ENCODE measurements at places on chromosomes 4 and X.
A peak's percentile ranks its signal among the peaks of the same experiment; 100 is the strongest.

DNA sequence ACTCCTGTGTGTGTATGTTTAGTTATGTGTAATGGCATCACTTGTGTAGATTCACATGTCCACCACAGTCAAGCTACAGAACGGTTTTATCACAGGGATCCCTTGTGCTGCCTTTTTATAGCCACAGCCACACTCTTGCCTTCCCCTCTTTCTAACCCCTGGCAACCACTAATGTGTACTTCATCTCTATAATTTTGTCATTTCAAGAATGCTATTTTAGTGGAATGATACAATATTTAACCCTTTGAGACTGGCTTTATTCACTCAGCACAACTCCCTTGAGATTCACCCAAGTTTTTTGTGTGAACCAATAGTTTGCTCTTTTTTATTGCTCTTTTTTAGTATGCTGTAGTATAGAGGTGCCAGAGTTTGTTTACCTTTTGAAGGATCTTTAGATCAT, 112.1 kb downstream of the CDKL5 start:
- no peak for DNase-seq

GRCh38 chr4:4417886-4418285, 31.0 kb downstream of the NSG1 start:
- DNase-seq = no peak

DNA sequence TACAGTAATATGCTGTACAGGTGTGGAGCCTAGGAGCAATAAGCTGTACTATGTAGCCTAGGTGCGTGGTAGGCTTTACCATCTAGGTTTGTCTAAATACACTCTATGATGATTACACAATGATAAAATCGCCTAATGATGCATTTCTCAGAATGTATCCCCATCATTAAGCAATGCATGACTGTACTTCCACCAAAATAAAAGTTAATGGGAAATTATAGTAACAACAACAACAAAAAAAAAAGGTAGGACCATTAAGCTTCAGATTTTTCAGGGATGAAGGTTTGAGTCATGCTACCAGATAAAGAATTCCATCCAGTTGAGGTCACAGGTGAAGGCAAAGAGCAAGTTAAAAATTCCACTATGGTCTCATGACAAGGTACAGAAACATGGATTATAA, 68.2 kb downstream of the MAGEA10 start:
- no peak for DNase-seq

DNA sequence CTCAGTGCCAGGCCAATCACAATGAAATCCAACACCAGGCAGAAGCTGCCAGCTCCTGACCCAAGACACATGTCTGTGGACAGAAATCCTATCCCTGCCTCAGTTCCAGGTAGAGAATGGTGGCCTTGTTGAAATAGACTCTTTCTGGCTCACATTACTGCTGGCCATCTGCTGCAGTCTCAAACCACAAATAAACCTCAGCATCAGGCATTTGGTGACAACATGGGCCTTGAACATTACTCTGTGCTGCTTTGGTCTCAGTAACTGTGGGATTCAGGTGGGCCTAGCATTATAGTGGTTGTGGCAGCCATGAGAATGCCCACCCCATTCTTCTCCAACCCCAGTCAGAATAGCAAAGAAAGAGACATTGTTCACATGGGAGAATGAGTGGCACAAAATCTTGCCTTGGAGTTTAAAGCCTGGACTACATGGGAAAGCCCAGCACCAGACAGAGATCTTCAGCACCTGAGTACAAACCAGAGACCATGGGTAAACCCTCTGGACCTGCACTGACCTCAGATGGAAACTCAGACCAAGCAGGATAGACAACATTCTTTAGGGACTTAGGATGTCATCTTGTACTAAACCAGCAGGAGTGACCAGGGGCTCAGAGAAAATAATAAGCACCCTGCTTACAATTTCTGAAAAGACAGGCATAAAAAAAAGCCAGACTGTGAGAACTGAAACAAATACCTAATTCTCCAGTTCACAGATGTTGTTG, 50.4 kb upstream of the TRAM1L1 start:
- no peak for DNase-seq

GRCh38 chrX:20487227-20487626, 220.5 kb upstream of the RPS6KA3 start:
- DNase-seq = peak; percentile 21

DNA sequence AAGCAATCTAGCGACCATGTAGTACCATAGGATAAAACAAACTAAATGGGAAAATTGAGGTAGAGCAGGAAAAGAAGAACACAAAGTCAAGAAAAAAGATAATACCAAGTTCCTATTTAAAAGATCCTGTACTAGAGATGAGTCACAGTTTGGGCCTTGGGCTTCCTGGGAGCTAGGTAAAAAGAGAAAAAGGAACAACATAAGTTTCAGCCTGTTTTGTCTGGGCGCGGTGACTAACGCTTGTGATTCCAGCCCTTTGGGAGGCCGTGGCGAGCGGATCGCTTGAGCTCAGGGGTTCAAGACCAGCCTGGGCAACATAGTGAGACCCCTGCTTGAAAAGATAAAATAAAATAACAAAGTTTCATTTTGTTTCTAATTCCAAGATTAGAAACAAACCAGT, 14.0 kb upstream of the TMEM156 start:
- no peak for DNase-seq

- peak; percentile 3 for DNase-seq
Measured at GRCh38 chrX:41381685-41382084, 47.7 kb downstream of the DDX3X start.

- no peak for DNase-seq
Measured at GRCh38 chr4:165060938-165061337, 7.3 kb downstream of the TRIM75 start.

- DNase-seq = no peak
Measured at GRCh38 chr4:25020236-25020635, 10.5 kb downstream of the LGI2 start.

GRCh38 chr4:154044108-154044531, 255.2 kb upstream of the SFRP2 start:
- DNase-seq = no peak

DNA sequence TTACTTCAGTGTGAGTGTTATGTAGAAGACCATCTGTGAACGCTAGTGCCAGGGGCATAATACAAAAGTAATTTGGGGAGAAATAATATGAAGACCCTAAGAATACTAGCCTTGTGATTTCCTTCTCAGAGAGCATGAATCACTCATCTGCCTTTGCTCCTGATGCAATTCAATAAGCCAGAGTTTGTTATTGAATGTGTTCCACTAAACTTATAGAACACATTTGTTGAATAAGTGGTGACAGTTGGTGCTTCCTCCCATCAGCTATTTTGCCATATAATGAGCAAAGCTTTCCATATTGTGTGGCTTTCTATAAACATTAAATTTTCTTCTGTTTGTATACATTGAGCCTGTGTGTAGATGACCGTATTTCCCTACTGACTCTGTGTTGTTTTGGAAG, 136.4 kb upstream of the QRFPR start:
- DNase-seq = no peak

DNA sequence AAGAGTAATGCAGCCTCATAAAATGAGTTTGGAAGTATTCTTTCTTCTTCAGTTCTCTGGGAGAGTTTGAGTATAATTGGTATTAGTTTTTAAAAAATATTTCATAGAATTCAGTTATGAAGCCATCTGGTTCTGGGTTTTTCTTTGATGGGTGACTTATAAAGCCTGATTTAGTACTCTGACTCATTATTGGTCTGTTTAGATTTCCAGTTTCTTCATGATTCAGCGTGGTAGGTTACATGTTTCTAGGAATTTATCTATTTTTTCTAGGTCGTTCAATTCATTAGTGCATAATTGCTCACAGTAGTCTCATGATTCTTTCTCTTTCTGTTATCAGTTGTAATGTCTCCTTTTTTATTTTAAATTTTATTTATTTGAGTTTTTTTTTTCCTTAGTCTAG, 111.2 kb downstream of the CEP44 start:
- DNase-seq = no peak

DNA sequence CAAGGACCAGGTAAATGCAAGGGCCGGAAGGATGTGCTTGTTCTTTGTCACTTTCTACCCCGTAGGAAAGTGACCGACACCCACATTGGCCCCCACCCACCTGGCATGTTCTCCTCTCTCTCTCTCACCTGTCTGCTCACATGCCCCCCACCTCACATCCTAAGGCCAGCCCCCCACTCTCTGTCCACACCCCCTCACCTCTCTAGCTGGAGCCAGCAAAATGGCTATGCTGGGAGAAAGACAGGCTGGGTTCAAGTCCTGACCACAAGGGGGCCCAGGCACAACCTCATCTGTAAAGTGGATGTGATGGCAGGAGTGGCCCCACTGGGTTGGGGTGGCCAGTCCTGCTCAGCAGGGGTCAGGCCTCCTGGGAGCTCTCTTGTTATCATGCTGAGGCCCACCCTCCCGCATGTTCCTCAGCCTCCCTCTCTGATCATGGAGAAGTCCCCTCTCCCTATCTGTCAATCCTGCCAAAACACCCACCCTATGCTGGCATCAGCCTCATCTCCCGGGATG, 1.7 kb upstream of the PPP2R2C start:
- DNase-seq = no peak

DNA sequence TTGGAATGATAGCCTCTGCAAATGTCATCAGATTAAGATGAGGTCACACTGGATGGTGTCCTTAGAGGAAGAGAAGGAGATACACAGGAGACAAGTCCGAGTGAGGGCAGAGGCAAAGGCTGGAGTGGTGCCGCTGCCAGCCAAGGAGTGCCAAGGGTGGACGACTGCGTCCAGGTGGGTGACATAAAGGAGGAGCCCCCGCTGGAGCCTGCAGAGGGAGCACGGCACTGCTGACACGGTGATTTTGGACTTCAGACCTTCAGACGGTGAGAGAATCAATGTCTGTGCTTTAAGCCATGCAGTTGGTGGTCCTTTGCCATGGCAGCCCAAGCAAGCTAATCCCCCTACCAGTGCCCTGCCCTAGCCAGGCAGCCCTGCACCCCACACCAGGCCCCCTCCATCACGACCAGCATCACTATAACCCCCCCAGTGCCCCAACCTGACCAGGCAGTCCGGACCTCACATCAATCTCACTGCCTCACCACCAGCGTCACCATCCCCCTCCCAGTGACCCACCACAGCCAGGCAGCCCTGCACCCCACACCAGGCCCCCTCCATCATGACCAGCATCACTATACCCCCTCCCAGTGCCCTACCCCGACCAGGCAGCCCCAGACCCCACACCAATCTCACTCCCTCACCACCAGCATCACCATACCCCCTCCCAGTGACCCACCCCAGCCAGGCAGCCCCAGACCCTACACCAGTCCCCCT, 130.0 kb downstream of the HMX1 start:
- DNase-seq = no peak

DNA sequence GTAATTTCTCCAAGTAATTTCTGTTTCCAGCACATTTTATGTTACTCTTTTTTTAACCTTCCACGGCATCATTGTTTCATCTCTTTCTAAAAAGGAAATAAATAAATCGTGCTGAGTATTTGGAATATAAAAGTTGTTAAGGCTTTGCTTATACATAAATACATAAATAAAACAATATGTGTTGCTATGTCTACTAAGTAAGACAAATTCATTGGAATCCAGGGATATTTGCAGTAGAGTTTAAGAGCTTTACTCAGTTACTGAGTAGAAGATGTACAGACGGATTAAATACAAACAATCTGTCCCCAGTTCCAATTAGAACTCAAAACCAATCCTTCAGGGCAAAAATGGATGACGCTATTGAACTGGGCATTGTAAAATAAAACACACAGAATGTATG, 1.4 kb downstream of the ARHGAP24 start:
- no peak for DNase-seq

- no peak for DNase-seq
Measured at GRCh38 chrX:108138814-108139702, 47.5 kb downstream of the ATG4A start.

DNA sequence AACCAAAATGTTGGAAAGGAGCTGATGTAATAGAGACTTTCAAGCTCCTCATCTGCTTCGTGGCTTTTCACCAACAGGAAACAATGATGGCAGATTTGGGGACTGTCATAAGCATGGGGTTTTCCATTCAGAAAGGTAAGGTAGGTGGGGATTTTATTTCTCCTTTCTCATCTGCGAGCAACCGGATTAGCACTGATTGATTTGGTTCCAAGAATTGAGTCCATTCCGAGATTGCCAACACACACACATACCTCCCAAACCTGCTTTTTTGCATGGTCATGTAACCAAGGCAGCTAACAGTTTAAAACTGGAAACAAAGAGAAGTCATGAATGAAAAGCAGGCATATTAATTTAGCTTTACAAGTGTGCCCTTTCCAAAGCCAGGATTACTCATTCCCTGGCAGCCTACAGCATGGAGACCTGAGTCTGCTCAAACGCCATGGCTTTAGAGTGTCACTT, 63.0 kb upstream of the LNX1 start:
- peak; percentile 2 for DNase-seq

- no peak for DNase-seq
Measured at GRCh38 chrX:115583496-115584004, 22.6 kb downstream of the PLS3 start.

- DNase-seq = no peak
Measured at GRCh38 chrX:103012945-103013344, 51.0 kb downstream of the BEX1 start.

GRCh38 chr4:47929682-47930201, 15.4 kb upstream of the NFXL1 start:
- DNase-seq = no peak

- no peak for DNase-seq
Measured at GRCh38 chr4:70533791-70534190, 15.4 kb downstream of the AMTN start.

DNA sequence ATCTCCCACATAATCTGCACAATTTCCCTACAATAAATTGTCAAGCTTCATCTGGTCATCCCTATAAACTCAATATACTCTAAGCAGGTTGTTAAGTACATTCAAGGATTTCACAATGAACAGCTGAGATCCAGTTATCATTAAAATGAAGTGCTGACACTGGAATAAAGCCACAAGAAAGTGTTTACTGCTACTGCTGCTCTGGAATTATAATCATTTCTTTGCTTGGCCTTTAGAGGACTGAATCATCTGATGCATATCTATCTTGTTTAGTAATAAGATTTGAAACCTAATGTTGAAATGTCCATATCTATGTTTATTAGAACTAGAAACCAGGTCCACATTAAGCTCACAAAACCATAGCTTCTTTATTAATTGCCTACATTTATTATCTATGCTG, 338.6 kb upstream of the ZFP42 start:
- DNase-seq = no peak
